NCI-H226 (cell line): ENCODE measurements at places on chromosomes 16 and 17.
A peak's percentile ranks its signal among the peaks of the same experiment; 100 is the strongest.

- DNase-seq: no peak
These were observed 10.8 kb upstream of the BCAR1 start for GRCh38 chr16:75262104-75262799.

- no peak for DNase-seq
These were observed 18.6 kb downstream of the TNFRSF13B start for GRCh38 chr17:16953347-16953746.

GRCh38 chr17:14299280-14300141, 1.4 kb upstream of the HS3ST3B1 start:
- DNase-seq: no peak

DNA sequence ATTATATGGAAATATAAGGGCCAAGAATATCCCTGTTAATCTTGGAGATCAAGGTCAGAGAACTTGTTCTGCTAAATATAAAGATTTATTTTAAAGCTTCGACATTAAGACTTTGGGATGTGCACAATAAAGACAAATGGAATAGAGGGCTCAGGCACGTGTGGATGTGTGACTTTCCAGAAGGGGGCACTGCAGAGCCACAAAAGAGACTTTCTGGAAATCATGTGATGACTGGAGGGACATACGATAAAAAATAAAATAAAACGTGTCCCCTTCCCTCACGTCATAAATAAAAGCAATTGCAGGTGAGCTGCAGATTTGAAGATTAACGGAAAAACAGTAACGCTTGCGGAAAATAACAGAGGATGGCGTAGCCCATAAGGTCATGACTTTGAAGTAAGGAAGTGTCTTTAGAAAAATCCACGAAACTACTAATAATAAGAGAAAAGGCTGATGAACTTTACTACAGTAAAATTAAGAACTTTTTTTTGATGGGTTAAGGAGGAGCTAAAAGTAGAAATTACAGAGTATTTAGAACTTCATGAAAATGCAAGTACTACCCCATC, 9.4 kb upstream of the ENGASE start:
- no peak for DNase-seq

GRCh38 chr16:70481929-70482536, 27.6 kb downstream of the FCSK start:
- peak; percentile 26 for DNase-seq

DNA sequence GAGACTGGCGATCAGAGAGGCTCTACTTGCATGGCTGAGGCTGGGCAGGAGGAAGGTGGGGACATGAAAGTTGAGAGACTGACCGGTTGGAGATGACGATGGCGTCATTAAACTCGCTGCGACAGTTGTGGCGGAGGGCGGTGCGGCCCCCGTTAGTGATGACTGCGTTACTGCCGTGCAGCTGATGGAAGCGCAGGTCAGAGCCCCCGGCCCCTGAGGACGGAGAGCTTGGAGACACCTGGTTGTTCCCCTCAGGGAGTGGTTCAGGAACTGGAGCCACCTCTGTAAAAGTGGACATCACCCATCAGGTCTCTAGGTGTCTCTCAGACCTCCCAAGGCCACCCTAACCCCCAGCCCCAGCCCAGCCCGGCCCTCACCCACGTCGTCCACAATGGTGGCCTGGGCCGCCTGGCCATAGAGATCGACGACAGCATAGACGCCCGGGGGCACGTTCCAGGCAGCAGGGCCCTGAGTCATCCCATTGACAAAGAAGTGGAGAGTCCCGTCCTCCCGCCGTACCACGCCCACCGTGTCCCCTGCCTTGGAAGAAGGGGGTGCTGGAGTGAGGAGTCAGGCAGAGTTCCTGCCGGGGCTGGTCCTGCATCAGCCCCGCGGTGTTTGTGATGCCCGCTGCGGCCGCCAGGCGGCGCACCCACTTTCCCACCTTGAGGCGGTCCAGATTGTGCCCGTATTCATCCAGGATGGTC, 5.3 kb downstream of the NEURL4 start:
- no peak for DNase-seq
